ENCODE measurements at places on chromosomes 3 and 15. TPM values are rescaled to one million over a fixed set of nuclear protein-coding genes. Genes with fewer than 3 reads are reported as not detected.

GRCh38 chr3:177676148-177676547 lies 478.9 kb upstream of the TBL1XR1 start:
- H3K4me3 ChIP-seq = no peak overlapping the region
- no peaks in the 10 kb centered on the region for H3K36me3 ChIP-seq
- H3K27me3 ChIP-seq = no peaks in the 10 kb centered on the region
- H3K4me1 ChIP-seq = peaks cover 27% of the 10 kb centered on the region

GRCh38 chr15:91336687-91337086 lies 236.6 kb downstream of the SV2B start:
- H3K27me3 ChIP-seq = no peaks in the 10 kb centered on the region
- H3K4me3 ChIP-seq = no peak overlapping the region
- no peak for DNase-seq
- H3K27ac ChIP-seq = no peak overlapping the region
- H3K36me3 ChIP-seq = no peaks in the 10 kb centered on the region

DNA sequence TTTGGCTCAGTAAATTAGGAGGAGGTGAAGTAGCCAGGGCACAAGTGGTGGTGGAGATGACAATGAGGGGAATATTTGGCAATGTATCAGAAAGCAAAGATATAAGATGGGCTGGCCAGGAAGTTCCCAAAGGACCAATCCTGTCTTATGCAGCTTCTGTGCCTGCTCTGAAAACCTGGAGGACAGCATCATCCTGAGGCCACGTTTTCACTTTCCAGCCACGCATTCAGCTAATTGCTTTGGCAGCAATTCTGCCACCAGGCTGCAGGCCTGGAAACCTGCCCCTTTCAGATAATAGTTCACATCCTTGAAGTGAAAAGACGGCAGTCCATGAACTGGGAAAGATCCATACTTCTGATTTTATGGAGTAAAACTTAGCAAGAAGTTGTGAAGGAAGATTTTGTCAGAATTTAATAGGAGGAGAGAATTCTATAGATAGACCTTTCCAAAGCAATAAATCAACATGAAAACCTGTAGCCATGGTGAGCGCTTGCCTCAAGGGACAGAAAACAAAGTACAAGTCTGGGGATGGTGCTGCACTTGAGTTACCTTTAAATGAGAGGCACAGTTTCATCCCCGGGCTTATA lies 682.5 kb downstream of the GRM7 start:
- H3K4me3 ChIP-seq = no peak overlapping the region
- no peak overlapping the region for H3K27ac ChIP-seq
- no peaks in the 10 kb centered on the region for H3K36me3 ChIP-seq

DNA sequence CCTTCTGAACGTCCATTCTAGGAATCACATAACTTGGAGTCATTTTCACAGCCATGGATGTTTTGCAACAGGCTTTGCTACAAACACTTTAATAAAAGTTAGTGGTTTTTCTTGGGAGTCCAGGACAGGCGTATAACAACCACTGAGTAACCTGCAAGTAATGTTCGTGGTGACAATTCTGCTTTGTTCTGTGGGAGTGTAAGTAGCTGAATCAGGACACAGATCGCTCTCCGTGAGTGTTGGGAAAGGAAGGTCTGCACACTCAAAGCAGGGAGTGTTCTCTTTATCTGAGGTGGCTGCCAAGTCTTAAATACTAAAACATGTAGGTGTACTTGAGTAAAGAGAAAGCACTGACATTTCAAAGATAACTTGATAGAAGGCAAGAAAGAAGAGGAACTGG lies 7.9 kb upstream of the BNC1 start:
- no peak overlapping the region for H3K4me3 ChIP-seq
- no peak overlapping the region for H3K27ac ChIP-seq
- no peaks in the 10 kb centered on the region for H3K36me3 ChIP-seq
- no peak for DNase-seq

DNA sequence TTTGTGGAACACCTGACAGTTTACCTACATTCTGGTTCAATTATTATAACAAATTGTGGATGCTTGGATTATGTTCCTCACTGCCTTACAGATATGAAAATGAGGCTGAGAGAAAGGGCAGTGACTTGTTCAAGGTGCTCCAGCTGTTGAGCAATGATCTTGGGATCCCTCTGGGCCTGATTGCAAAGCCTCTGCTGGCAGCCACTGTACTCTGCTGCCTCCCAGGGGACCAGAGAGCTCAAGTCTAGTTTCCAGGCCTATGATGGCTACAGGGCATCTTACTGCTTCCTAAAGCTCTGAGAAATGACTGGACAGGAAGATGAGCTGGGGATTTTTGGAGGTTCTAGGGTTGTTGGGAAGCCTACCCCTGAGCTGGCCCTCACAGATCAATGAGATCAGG lies 2.3 kb upstream of the SHC4 start:
- no peak overlapping the region for H3K4me3 ChIP-seq
- no peaks in the 10 kb centered on the region for H3K36me3 ChIP-seq
- peaks cover 21% of the 10 kb centered on the region for H3K4me1 ChIP-seq
- no peaks in the 10 kb centered on the region for H3K27me3 ChIP-seq

GRCh38 chr15:76501011-76501410 lies 164.4 kb downstream of the ISL2 start:
- DNase-seq = no peak
- H3K27me3 ChIP-seq = no peaks in the 10 kb centered on the region
- no peak overlapping the region for H3K4me3 ChIP-seq
- H3K4me1 ChIP-seq = no peaks in the 10 kb centered on the region

The SPTSSB gene
- not detected for total RNA-seq

The IQCH gene
- 4.7 TPM for total RNA-seq

The GOLGA6B gene
- total RNA-seq = not detected

The MITF gene
- 11.6 TPM for total RNA-seq
